Activated CD8-positive, alpha-beta memory T cell treated with anti-CD3 and anti-CD28 coated beads for 1 hour (primary cell): ENCODE measurements at places on chromosomes 3 and 15.

GRCh38 chr15:89321521-89322410 lies 12.9 kb downstream of the POLG start:
- DNase-seq, result no peak

DNA sequence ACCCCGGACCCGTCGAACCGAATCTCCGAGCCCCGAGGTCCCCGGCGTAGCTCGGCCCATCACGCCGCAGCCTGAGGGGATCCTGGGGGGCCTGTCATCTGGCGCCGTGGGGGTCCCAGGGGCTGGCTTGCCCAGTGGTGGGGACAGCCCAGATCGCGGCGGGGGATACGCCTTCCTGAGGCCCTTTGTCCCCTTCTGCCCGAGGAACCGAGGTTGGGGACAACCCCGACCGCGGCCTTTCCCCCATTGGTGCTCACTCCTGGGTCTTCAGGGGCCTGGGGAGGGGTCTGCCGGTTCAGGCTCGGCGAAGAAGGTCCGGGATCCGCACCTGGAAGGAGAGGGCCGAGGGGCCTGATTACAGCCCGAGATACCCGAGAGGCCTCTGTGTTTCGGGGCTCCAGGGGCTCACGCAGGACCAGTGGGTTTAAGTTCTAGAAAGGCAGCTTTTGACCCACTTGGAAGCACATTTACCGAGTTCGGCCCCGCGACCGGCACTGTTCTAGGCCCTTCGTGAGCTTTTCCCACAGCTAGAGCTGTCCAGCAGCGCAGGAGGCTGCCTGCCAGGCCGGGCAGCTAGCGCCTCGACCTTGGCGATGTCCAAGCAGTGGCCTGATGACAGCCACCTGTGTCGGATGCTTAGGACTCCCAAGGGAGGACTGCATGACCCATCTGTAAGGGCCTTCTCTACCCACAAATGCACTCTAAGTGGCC lies 504 bp downstream of the ABHD2 start:
- DNase-seq, result no peak

- DNase-seq, result no peak
Observed at GRCh38 chr3:133455281-133455680, 55.4 kb downstream of the BFSP2 start.

DNA sequence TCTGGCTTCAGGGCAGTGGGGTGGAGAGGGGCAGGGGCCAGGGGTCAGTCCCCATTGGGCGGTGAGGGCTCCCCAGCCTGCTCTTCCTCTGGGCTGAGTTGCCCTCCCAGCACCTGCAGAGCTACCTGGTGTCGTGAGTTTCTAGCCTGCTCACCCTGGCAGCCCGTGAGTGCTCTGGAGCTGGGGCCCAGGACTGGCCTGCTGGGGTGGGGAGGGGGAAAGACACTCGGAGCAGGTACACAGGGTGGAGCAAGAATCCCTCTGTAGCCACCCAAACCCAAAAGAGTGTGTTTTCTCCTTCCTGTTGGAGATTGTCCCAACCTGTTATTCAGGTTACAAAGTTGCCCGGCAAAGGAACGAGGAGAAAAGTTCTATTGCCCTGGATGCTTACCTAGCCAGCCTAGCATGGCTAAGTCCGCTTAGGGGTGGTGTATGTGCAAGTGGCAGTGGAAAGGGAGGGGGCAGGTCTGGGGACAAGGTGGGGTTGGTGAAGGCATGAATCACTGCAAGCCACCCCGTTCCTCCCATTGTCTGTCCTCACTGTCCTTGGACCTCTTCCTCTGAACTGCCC lies 8.9 kb downstream of the FAM3D start:
- DNase-seq, result no peak

GRCh38 chr3:134068429-134068828 lies 38.7 kb upstream of the SLCO2A1 start:
- DNase-seq, result no peak

- no peak for DNase-seq
Observed at GRCh38 chr3:152198665-152199064, 70.1 kb upstream of the MBNL1 start.

GRCh38 chr3:17166369-17166768 lies 281.6 kb downstream of the PLCL2 start:
- no peak for DNase-seq

- no peak for DNase-seq
Observed at GRCh38 chr3:40620151-40620550, 95.4 kb downstream of the ZNF621 start.

DNA sequence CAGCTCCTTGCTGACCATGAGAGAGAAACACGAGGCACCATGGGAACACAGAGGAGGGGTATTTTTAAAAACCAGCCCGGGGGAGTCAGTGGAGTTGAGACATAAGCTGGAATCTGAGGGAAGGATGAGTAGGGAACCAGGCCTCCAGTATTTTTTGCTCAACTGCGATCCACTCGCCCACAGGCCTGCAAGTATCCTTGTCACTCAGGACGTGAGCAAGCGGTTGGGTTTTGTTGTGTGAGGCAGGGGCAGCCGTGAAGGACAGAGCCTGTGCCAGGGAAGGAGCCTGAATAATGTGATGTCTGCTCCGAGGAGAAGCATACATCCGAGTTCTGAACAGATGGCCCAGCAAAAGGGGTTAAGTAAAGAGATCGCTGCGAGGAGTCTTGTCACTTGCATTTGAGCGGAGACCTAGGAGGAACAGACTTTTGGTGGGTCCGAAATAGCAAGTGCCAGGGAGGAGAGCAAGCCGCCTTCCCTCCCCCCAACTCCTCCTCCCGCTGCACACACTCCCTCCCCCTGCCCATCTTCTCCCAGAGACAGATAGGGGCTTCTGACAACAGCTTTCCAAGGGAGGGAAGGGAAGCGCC lies 20.4 kb upstream of the NTRK3 start:
- no peak for DNase-seq

- no peak for DNase-seq
Observed at GRCh38 chr15:69656271-69657030, 203.8 kb downstream of the RPLP1 start.

GRCh38 chr3:21705769-21706168 lies 45.2 kb downstream of the ZNF385D start:
- no peak for DNase-seq

DNA sequence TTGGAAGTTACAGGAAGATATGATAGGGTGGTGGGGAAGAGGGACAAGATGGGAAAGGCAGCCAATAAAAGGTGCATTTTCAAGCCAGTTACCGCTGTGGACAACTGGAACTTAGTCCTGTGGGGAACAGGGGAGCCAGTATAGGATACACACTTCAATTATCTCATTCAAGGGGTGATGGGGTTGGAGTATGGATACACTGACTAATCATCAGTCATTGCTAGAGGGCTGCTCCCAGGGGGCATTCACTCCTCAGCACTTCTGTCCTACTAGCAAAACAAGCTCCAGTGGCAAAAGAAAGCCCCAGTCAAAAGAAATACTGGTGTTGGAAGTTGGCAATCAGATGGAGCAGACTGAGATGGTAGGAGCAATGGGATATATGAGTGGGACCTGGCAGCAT lies 183.4 kb upstream of the GADL1 start:
- DNase-seq, result no peak
